ENCODE measurements at places on chromosomes 1 and 21.
A peak's percentile ranks its signal among the peaks of the same experiment; 100 is the strongest.

- H3K27me3 ChIP-seq, result no peaks in the 10 kb centered on the region
- no peaks in the 10 kb centered on the region for H3K36me3 ChIP-seq
- no peak overlapping the region for H3K4me3 ChIP-seq
- no peak overlapping the region for H3K27ac ChIP-seq
Observed at GRCh38 chr1:222275729-222276465, 272.0 kb downstream of the HHIPL2 start.

- DNase-seq, result no peak
- no peaks in the 10 kb centered on the region for H3K27me3 ChIP-seq
- H3K27ac ChIP-seq, result no peak overlapping the region
- H3K4me1 ChIP-seq, result no peaks in the 10 kb centered on the region
- H3K4me3 ChIP-seq, result no peak overlapping the region
Observed at GRCh38 chr1:101929343-101929742, 67.4 kb downstream of the OLFM3 start.

DNA sequence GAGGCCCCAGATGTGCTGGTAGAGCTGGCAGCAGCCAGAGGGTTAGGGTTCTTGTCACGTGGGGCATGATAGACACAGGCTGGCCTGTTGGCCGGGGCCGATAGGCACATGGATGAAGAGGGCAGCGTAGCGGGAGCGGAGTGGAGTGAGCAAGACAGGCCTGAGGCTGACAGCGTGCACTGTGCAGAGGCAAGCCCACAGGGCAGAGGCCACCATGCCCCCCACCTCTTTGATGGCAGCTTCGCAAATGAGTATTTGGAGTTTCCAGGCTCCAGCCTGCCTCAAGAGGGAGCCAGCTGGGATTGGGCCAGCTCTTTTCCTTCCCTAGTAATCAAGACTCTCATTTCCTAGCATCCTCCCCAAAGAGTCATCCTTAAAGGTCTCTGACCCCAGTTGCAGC, 43.5 kb downstream of the TMCC2 start:
- H3K36me3 ChIP-seq, result no peaks in the 10 kb centered on the region
- H3K4me3 ChIP-seq, result no peak overlapping the region
- no peaks in the 10 kb centered on the region for H3K27me3 ChIP-seq
- no peak overlapping the region for H3K27ac ChIP-seq
- H3K4me1 ChIP-seq, result peaks cover 4% of the 10 kb centered on the region
- DNase-seq, result no peak

GRCh38 chr1:206633708-206634121, 1.6 kb upstream of the DYRK3 start:
- DNase-seq, result no peak
- peaks cover 24% of the 10 kb centered on the region for H3K4me1 ChIP-seq
- peaks cover 4% of the 10 kb centered on the region for H3K36me3 ChIP-seq
- H3K4me3 ChIP-seq, result no peak overlapping the region

DNA sequence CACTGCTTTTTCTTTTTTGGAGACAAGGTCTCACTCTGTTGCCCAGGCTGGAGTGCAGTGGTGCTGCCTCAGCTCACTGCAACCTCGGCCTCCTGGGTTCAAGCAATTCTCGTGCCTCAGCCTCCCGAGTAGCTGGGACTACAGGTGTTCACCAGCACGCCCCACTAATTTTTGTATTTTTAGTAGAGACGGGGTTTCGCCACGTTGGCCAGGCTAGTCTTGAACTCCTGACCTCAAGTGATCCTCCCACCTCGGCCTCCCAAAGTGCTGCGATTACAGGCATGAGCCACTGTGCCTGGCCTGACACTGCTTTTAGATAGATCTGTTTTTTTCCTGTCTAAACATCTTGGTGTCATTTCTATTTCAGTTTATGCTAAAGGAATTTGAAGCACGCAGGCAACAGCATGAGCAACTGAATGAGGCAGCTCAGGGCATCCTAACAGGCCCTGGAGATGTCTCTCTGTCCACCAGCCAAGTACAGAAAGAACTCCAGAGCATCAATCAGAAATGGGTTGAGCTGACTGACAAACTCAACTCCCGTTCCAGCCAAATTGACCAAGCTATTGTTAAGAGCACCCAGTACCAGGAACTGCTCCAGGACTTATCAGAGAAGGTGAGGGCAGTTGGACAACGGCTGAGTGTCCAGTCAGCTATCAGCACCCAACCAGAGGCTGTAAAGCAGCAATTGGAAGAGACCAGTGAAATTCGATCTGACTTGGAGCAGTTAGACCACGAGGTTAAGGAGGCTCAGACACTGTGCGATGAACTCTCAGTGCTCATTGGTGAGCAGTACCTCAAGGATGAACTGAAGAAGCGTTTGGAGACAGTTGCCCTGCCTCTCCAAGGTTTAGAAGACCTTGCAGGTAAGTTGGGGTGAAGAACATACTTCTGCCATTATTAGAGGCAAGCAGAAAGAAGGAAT, 106.1 kb upstream of the BMP8A start:
- no peak overlapping the region for H3K4me3 ChIP-seq
- no peak overlapping the region for H3K27ac ChIP-seq
- H3K36me3 ChIP-seq, result peaks cover 88% of the 10 kb centered on the region
- H3K4me1 ChIP-seq, result peaks cover 7% of the 10 kb centered on the region
- no peaks in the 10 kb centered on the region for H3K27me3 ChIP-seq

DNA sequence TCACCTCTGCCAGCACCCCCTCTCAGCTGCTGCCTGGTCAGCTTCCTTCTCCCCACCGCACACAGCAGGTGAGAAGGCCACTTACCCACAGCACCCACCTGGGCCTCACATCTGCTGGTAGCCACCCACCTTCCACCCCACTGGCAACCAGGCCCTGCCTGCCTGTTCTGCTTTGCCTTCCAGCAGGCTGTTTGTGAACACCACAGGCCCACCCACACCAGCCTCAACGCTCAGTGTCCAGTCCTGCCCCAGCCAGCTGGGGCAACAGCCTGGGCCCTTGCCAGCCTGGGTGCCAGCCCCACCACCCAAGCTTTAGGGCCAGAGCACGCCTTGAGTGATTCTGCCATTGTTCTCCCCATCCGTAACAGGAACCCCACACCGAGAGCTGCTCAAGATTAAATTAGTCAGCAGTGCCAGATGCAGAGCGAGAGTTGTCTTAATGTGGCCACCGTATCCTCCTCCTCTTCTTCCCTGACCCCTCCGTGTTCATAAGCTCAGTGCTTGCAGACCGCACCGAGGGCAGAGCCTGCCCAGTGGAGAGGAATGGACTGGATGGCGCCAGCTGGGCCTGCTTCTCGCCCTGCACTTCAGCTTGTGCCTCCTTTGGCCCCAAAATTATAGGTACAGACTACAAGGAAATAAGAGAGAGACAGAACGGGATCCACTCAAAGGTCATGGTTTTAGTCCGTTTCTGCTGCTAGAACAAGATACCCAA, 120.3 kb upstream of the COL6A1 start:
- DNase-seq, result no peak
- no peak overlapping the region for H3K27ac ChIP-seq
- H3K36me3 ChIP-seq, result no peaks in the 10 kb centered on the region
- no peaks in the 10 kb centered on the region for H3K27me3 ChIP-seq
- H3K4me3 ChIP-seq, result no peak overlapping the region

- no peak overlapping the region for H3K27ac ChIP-seq
- no peak for DNase-seq
- H3K27me3 ChIP-seq, result peaks cover 4% of the 10 kb centered on the region
- H3K4me3 ChIP-seq, result no peak overlapping the region
Observed at GRCh38 chr1:37257646-37258045, 216.7 kb upstream of the ZC3H12A start.

DNA sequence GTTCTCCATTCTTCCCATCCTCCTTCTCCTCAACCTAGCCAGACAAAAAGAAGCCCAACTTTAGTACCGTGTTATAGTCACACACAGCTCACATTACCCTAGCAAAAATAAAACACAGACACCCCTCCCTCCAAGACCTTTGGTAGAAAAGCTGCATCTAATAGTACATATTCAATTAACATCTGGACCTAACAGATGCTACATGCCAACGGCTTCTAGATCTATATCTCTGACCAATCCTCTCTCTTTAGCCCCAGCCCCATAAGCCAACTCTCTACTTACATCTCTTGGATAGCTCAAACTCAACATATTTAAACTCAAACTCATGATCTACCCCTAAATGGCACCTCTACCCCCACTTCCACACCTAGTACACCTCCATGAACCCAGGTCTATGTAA, 233.1 kb downstream of the KCNH1 start:
- DNase-seq, result no peak
- H3K4me3 ChIP-seq, result no peak overlapping the region
- H3K27ac ChIP-seq, result no peak overlapping the region
- no peaks in the 10 kb centered on the region for H3K36me3 ChIP-seq
- no peaks in the 10 kb centered on the region for H3K27me3 ChIP-seq

DNA sequence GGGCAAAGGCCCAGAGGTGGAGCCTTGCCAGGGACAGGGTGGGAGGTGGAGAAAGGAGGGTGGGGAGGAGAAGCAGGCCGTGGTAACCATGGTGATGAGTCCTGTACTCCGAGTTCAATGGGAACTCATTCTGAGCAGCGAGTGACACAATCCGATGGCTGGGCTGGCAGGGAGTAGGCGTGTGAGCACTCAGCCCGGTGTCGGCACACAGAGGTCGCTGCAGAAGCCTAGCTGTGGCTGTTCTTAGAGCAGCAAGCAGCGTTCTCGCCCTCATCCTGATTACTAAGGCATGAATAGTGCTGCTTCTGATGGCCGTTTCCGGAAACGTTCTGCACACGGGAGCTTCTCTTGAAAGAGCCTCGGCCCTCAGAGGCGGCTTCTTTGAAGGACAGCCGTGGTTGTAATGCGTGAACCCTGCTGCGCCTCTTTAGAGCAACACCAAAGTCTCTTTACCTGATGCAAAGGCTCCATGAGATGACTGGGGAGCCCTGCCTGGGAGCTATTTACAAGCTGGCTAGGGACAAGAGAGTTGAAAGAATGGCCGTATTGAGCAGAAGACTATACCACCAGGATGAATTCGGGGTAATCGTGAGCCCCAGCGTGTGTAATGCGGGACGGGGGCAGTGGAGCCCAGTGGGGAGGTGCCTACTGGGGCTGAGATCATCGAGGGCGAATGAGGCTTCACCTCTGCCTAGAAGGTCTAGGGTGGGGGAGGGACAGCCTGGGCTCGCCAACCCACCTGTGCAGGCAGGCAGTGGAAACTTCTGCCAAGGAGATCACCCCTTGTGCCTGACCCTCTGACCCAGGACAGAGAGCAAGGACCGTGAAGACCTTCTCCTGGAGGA, 72.8 kb upstream of the PAX7 start:
- DNase-seq, result no peak
- no peaks in the 10 kb centered on the region for H3K36me3 ChIP-seq
- H3K4me1 ChIP-seq, result no peaks in the 10 kb centered on the region
- H3K27me3 ChIP-seq, result peaks cover 44% of the 10 kb centered on the region
- no peak overlapping the region for H3K4me3 ChIP-seq
- no peak overlapping the region for H3K27ac ChIP-seq

- peaks cover 22% of the 10 kb centered on the region for H3K4me1 ChIP-seq
- H3K36me3 ChIP-seq, result no peaks in the 10 kb centered on the region
- peak overlapping the region; percentile 93 for H3K27ac ChIP-seq
- H3K27me3 ChIP-seq, result no peaks in the 10 kb centered on the region
- H3K4me3 ChIP-seq, result peak overlapping the region; percentile 84
Observed at GRCh38 chr1:205632669-205633169, 908 bp upstream of the ELK4 start.

GRCh38 chr1:83849191-83850061, 149.5 kb downstream of the TTLL7 start:
- no peaks in the 10 kb centered on the region for H3K36me3 ChIP-seq
- DNase-seq, result no peak
- no peak overlapping the region for H3K4me3 ChIP-seq
- no peaks in the 10 kb centered on the region for H3K4me1 ChIP-seq

DNA sequence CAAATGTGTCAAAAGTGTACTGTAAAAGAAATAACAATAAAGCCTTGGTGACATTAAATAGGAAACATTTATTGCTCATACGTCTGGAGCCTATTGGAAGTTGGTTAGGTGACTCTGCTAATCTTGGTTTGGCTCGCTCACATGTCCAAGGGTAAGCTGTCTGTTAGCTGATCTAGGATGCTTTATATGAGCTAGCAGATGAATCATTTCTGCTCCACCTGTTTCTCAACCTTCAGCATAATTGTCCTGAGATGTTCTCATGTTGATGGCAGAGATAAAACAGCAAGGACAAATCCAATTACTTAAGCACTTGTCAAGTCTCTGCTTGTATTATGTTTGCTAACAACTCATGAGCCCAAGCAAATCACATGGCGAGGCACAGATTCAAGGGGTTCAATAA, 56.0 kb upstream of the CD53 start:
- no peak overlapping the region for H3K27ac ChIP-seq
- DNase-seq, result no peak
- H3K27me3 ChIP-seq, result peaks cover 3% of the 10 kb centered on the region
- no peaks in the 10 kb centered on the region for H3K36me3 ChIP-seq
